Activated CD8-positive, alpha-beta memory T cell treated with anti-CD3 and anti-CD28 coated beads, Interleukin-2, amount 50 U/mL, for 4 hours (primary cell): ENCODE measurements at places on chromosomes 11 and 22.

DNA sequence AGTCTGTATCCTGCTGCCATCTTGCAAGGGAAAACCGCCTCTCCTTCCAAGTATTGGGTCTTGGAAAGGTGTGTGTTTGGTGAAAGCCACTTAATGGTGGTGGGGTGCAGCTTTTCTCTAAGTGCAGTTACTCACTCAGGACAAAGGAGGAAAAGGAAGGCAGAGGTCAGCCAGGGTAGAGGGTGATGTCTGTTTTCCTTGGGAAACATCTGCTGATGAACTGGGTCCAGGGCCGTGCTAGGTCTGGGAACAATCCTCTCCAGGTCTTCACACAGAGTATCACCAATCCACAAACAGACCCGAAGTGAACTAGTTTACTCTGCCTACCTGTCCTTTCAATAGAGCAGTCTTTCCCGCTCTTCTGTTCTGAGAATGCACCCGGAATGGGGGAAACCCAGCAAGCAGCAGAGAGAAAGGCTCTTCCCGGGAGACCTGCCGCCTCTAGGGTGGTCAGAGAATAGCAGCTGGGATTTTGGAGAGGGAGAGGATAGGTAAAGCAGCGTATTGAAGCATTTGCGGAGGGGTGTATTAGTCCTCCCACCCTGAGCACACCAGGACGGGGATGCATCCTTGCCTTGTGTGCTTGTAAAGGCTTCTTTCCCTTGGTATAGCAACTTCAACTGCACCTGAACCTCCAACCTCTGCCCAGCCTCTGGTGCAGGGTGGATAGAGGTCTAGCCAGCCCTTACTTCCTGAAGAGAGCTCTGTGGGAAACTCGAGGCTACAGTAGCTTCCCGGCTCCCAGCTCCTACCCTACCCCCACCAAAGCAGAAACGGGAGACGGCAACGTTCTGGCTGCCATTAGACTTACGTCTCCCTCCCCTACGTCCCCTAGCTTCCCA, 20.7 kb downstream of the LHFPL7 start:
- no peak for DNase-seq

GRCh38 chr22:44848791-44849420, 96.5 kb downstream of the ARHGAP8 start:
- DNase-seq = no peak

DNA sequence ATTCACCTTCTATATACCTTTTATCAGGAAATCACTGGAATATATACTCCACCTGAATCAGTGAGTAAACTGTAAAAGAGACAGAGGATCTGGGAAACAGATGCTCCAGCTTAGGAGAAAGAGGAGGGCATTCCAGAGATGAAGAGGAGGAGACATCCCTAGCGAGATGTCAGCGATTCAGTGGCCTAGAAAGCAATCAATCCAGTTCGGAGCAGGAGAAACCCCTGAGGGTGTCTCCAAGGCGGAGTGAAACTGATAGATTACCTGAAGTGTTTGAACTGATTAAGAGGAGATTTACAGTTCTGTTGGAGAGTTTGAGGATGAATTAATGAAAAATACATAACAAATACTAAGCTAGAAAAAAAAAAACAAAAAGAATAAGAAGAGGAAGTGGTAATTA, 24.5 kb upstream of the TNRC6B start:
- DNase-seq = no peak

GRCh38 chr22:24772493-24773220, 1.9 kb downstream of the PIWIL3 start:
- DNase-seq = no peak

DNA sequence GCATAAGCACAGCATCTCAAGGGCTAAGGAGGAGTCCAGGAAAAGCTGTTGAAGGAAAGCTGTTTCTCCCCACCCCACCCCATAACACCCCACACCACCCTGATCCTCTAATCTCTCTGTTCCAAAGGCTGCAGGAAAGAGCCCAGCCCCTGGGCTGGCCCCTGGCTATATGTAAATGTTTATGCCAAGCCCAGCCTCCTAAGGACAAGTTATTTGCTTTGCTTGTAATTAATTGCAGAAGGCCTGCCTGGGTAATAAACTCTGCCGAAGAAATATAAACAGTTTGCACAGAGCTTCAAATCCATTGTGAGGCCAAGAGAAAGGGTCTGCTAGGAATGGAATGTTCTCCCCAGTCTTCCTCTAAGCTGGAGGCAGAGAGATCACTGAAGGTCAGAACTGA, 21.2 kb downstream of the ARRB1 start:
- DNase-seq = no peak
